ENCODE measurements at places on chromosomes 12 and 14.

- H3K36me3 ChIP-seq = no peaks in the 10 kb centered on the region
- H3K27ac ChIP-seq = no peak overlapping the region
- H3K4me1 ChIP-seq = peaks cover 6% of the 10 kb centered on the region
- DNase-seq = no peak
These were observed 168.1 kb upstream of the PARP11 start for GRCh38 chr12:4041187-4041885.

DNA sequence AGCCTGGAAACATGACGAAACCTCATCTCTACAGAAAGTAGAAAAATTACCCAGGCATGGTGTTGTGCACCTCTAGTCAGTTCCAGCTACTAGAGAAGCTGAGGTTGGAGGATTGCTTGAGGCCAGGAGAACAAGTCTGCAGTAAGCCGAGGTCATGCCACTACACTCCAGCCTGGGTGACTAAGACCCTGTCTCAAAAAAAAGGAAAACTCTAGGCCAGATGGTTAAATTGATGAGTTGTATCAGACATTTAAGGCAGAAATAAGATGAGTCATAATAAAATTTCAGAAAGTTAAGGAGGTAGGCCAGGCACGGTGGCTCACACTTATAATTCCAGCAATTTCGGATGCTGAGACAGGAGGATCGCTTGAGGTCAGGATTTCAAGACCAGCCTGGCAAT, 10.7 kb downstream of the EIF2S1 start:
- H3K4me1 ChIP-seq = peaks cover 45% of the 10 kb centered on the region
- DNase-seq = no peak
- no peak overlapping the region for H3K27ac ChIP-seq
- H3K27me3 ChIP-seq = no peaks in the 10 kb centered on the region

DNA sequence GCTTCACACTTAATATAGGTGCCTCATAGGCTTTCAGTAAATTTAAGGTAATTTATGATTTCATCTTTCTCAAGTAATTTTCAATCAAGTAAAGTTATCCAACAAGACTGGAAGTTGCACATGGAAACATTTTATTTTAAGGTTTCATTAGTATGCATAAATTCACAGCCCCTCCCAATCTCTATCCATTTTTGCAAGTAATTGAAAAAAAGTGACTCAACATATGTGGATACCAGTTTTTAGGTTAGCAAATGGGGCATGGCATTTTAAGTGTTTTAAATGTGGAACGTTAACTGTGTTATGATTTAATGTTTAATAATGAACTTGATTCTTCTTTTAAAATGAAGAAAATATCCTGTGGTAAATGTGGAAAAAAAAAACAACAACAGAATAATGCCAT, 532.8 kb downstream of the FOXG1 start:
- no peak for DNase-seq
- H3K27ac ChIP-seq = no peak overlapping the region
- no peaks in the 10 kb centered on the region for H3K4me1 ChIP-seq

- no peaks in the 10 kb centered on the region for H3K4me1 ChIP-seq
- no peaks in the 10 kb centered on the region for H3K36me3 ChIP-seq
- no peak overlapping the region for H3K27ac ChIP-seq
- H3K27me3 ChIP-seq = no peaks in the 10 kb centered on the region
- H3K4me3 ChIP-seq = no peak overlapping the region
These were observed 303.6 kb downstream of the CEP128 start for GRCh38 chr14:80637756-80638619.

DNA sequence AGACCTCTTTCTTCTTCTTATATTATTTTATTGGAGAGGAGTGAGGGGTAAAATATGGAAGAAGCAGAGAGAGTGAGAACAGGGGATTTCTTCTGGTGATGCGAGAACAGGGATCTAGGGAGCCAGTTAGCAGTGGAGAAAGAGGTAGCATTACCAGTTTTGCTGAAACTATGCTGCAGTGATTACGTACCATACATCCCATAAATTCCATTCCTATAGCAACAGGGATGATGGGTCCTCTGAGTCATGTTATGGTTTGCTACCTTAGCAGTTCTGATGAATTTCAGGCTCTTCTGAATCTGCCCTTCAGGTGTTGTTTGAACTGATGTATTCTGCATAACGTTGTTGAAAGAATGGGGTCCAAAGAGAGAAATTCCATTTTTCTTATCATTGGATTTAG, 625.4 kb upstream of the LRFN5 start:
- no peaks in the 10 kb centered on the region for H3K27me3 ChIP-seq
- H3K4me1 ChIP-seq = no peaks in the 10 kb centered on the region
- H3K27ac ChIP-seq = no peak overlapping the region
- H3K36me3 ChIP-seq = no peaks in the 10 kb centered on the region

DNA sequence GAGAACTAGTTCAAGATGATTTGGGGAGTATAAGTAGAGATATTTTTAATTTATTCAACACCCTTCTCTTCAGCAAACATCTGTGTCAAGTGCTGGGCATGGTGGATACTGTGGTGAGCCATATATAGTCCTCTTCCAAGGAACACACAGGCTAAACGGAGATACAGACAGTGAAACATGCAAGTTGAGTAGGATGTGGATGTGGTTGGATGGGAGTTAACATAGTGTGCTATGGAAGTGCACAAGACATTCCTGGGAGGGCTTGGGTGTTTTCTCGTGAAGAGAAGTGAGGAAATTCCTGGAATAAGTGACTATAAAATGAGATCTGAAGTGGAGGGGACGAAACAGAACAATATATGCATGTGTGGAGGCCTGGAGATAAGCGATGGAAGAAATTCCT, 181.1 kb upstream of the NPAS3 start:
- no peaks in the 10 kb centered on the region for H3K36me3 ChIP-seq
- no peaks in the 10 kb centered on the region for H3K4me1 ChIP-seq
- no peak overlapping the region for H3K4me3 ChIP-seq
- no peak for DNase-seq
- no peak overlapping the region for H3K27ac ChIP-seq
- no peaks in the 10 kb centered on the region for H3K27me3 ChIP-seq

GRCh38 chr12:123905319-123905925, 67.2 kb downstream of the CCDC92 start:
- H3K36me3 ChIP-seq = no peaks in the 10 kb centered on the region
- peaks cover 4% of the 10 kb centered on the region for H3K27me3 ChIP-seq
- peak; percentile 76 for DNase-seq
- no peak overlapping the region for H3K4me3 ChIP-seq
- no peak overlapping the region for H3K27ac ChIP-seq

DNA sequence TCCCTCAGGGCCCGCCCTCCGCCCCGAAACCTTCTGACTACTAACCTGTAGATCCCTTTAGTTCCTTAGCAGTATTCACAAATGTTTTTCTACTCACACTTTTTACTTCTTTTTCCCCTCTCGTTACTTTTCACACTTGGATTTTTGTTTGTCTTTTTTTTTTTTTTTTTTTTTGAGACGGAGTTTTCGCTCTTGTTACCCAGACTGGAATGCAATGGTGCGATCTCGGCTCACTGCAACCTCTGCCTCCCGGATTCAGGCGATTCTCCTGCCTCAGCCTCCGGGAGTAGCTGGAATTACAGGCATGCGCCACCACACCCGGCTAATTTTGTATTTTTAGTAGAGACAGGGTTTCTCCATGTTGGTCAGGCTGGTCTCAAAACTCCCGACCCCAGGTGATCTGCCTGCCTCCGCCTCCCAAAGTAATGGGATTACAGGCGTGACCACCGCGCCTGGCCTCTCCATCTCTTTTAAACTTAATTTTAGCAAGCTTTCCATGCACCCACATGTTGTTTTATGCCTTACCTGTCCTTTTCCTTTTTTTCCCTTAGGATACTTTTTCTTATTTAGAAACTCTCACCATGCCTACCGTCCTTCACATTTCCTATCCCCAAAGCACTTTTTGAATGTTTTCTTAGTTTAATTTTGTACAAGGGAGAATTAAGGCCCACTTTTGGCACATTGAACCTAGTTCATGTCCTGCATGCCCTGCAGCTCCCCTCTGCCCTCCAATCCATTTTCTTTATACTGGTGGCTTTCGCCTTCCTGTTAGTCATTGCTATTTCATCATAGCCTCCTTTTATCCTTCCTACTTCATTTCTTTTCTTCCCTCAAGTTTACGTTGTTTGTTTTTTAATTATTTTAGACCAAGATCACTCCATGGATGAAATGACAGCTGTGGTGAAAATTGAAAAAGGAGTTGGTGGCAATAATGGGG, 1.1 kb downstream of the SP1 start:
- H3K4me3 ChIP-seq = peak overlapping the region; percentile 87
- H3K36me3 ChIP-seq = peaks cover 33% of the 10 kb centered on the region
- H3K27ac ChIP-seq = peak overlapping the region; percentile 87
- peak; percentile 45 for DNase-seq
- peaks cover 39% of the 10 kb centered on the region for H3K4me1 ChIP-seq

- no peaks in the 10 kb centered on the region for H3K36me3 ChIP-seq
- H3K27ac ChIP-seq = no peak overlapping the region
- H3K4me1 ChIP-seq = no peaks in the 10 kb centered on the region
These were observed 7.1 kb downstream of the LTBR start for GRCh38 chr12:6391013-6391412.

GRCh38 chr14:51367600-51367931, 127.5 kb downstream of the TMX1 start:
- H3K36me3 ChIP-seq = no peaks in the 10 kb centered on the region
- DNase-seq = no peak
- H3K4me1 ChIP-seq = no peaks in the 10 kb centered on the region
- no peak overlapping the region for H3K27ac ChIP-seq

DNA sequence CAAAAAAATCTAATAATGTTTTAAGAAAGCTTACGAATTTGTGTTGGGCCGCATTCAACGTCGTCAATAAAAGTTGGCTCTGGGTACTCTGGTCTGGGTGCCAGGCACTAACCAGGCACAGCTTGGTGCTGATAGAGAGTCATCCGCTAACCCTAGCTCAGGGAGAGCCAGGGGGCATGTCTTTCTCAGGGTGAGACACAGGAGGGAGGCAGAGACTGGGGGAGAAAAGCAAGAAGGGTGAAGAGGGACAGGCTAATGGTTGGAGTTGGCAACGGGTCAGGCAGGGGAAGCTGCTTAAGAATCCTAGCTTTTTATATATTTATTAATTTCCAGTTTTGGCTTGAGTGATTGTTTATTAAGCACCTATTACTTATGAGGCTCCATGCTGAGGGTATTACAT, 105.0 kb downstream of the CMKLR1 start:
- no peak overlapping the region for H3K27ac ChIP-seq
- H3K4me3 ChIP-seq = no peak overlapping the region
- H3K4me1 ChIP-seq = no peaks in the 10 kb centered on the region
- no peaks in the 10 kb centered on the region for H3K36me3 ChIP-seq
- DNase-seq = no peak

DNA sequence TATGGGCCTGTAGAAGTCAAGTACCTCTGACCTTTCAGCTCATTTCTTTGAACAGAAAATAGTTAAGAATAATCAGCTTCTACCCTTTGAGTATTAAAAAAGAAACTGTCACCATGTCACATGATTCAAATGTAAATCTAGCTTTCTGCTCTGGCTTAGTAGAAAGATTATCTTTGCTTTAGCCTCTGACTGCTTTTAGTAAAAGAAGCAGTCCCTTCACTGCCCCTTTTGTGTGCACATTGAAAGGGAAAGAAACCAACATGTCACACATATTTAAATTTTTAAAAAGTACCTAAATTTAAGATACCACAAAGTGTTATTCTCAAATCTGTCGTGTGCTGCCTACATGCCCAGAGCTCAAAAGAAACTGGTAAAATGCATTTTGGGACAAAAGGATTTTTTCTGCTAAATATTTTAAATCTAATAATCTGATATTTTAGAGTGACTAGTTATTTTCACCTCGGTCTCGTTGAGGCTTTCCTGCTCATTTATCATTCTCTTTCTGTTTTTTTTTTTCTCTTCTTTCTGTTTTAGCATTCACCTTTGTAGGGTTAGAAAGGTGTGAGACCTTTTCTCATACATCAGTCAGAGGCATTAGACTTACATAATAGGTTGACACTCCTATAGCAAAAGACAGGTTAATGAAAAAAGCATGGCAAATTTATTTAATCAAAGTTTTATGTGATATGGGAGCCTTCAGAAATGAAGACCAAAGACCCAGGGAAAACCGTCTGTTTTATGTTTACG, 41.3 kb downstream of the SLC16A7 start:
- no peak for DNase-seq
- no peak overlapping the region for H3K27ac ChIP-seq
- H3K4me1 ChIP-seq = peaks cover 16% of the 10 kb centered on the region
- no peaks in the 10 kb centered on the region for H3K27me3 ChIP-seq
- no peak overlapping the region for H3K4me3 ChIP-seq

- H3K27me3 ChIP-seq = no peaks in the 10 kb centered on the region
- peaks cover 41% of the 10 kb centered on the region for H3K4me1 ChIP-seq
- no peak for DNase-seq
- no peak overlapping the region for H3K27ac ChIP-seq
- peaks cover 4% of the 10 kb centered on the region for H3K36me3 ChIP-seq
These were observed 439 bp upstream of the TNFRSF1A start for GRCh38 chr12:6342140-6342889.

DNA sequence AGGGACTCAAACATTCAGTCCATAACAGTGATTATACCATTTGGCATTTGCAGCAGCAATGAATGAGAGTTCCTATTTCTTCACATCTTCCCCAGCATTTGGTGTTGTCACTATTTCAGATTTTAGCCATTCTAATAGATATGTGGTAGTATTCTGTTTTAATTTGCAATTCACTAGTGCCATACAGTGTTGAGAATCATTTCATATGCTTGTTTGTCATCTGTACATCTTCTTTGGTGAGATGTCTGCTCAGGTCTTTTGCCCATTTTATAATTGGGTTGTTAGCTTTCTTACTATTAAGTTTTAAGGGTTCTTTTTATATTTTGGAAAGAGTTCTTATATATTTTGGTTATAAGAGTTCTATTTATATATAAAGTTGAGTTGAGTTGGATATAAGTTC, 276.5 kb downstream of the FUT8 start:
- no peaks in the 10 kb centered on the region for H3K4me1 ChIP-seq
- no peak overlapping the region for H3K4me3 ChIP-seq
- H3K27me3 ChIP-seq = no peaks in the 10 kb centered on the region
- no peak for DNase-seq

DNA sequence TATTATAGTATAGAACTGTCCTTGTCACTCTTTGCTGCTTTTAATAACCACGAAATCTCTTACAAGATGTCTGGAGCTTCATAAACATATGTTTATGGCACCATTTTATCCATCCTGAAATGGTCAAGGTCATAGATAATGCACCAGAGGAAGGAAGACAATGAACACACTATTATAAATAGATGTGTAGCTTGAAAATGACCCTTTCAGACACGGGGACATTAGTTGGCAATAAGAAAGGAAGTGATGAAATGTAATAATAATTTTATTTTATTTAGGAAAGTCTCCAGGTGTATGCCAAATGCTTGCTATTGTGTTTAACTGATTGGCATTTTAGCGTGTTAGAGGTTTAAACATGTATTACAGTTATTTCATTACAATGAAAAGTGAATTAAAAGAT, 36.8 kb upstream of the SLC38A2 start:
- peaks cover 2% of the 10 kb centered on the region for H3K36me3 ChIP-seq
- DNase-seq = no peak
- no peak overlapping the region for H3K4me3 ChIP-seq
